Nephron progenitor cell (in vitro differentiated cells): ENCODE measurements at places on chromosomes 6 and 20.

GRCh38 chr6:69792292-69792691, 4.5 kb downstream of the LMBRD1 start:
- DNase-seq: no peak

DNA sequence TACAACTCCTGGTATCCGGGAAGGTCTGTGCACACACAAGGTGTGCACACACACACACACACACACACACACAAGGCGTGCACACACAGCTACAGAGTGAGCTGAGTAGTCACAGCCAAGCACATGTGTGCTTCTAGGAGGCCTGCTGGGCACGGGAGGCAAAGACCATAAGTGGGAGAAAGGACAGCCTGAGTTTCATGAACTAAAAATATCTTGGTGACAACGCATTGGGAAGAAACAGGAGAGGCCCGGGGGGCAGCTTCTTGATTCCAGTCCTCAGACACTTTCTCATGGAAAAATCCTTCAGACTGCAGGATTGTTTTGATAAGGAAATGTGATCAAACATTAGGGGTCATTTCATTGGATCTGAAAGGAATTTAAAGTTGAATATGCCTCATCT, 2.6 kb downstream of the TRAF3IP2 start:
- no peak for DNase-seq

- no peak for DNase-seq
These were observed 6.2 kb downstream of the BMP7 start for GRCh38 chr20:57259938-57260921.

DNA sequence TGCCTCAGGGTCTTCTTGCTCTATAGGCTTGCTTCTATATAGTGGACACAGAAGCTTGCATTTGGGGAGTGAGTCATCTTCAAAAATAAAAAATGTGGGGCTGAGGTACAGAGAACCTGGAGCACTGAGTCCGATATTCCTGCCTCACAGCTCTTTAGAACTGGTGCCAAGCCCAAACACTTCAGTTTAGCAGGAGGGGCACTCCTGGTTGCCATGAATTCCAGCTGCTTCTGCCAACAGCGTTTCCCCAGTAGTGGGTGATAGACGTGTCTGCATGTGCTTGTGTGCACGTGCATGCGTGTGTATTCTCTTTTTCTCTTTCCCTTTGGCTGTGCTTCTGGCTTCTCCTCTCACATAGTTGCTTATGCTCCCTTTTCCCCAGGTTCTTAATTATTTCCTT, 11.9 kb downstream of the DNPH1 start:
- DNase-seq: no peak

- no peak for DNase-seq
These were observed 146.5 kb downstream of the ZDHHC14 start for GRCh38 chr6:157527471-157527907.

GRCh38 chr6:6686748-6687601, 98.5 kb downstream of the LY86 start:
- peak; percentile 98 for DNase-seq

DNA sequence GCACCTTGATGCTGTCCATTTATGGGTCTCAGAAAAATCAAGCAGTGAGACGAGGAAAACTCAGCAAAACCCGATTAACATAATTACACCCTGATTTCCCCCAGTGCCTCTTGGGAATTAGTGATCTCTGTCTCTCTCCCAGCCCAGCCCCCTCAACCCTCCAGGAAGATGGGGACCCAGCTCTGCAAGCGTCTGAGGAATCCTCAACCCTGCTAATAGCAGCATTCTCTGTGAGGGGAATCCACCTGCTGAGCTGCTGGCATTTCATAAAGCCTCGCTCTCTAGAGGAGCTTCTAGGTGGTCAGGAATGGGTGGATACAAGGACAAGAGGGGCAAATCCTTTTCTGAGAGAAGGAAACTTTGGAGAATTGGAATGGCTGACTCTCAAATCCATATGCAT, 13.9 kb downstream of the NR2E1 start:
- DNase-seq: no peak

DNA sequence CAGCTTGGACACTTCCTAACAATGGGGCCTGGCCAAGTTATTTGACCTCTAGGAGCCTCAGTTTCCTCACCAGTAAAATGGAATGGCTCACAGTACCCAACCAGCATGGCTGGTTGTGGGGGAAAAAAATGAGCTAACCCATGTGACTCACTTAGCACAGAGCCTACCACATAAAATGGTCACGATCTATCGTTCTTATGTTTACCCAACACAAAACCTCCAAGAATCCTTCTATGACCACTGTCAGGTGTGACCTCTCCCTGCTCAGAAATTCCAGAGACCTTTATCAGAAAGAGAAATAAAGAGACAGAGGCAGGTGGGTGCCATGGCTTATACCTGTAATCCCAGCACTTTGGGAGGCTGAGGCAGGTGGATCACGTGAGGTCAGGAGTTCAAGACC, 39.4 kb downstream of the BPIFB1 start:
- no peak for DNase-seq

DNA sequence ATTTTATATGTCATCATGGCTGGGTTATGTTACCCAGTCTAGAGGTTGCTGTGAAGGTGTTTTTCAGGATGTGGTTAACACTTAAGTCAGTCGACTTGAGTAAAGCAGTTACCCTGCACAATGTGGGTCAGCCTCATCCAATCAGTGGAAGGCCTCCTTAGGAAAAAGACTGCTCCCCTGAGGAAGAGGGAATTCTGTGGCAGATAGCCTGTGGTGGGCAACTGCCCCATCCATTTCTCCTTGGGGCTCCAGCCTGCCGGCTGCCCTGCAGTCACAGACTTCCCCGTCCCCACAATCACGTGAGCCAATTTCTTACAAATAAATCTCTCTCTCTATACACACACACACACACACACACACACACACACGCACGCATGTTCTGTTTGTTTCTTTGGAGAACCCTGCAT, 34.5 kb upstream of the MPC1 start:
- DNase-seq: no peak

DNA sequence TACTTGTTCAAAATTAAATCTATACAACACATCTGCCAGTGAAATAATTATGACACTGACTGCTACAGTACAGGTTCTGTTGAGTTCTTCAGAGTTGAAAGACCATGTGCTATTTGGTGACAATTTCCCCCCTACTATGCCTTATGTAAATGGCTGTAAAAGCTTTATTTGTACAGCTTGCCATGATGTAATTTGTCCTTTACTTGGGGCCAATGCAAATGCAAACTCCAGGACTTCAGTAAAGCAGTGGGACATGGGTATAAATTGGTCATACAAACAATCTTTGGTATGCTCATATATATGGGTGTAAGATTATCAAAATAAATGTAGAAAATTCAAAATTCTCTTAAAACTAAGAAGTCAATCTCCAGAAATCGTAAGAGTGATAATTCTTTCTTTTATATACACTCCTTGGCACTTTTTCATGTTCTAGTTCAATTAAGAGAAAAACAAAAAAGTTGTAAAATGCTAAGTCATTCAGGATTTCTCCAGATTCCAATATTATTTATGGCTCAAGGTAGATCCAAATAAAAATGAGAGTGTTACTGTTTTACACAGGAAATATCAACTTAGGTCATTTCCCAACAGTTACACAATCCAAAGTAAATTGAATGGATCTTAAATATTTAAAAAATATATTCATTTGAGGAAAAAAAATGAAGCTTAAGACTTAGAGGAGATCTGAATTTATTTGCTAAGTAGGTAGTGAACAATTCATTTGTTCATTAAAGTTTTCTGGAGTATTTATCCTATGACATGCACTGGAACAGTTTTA, 1310.5 kb upstream of the CITED2 start:
- no peak for DNase-seq

DNA sequence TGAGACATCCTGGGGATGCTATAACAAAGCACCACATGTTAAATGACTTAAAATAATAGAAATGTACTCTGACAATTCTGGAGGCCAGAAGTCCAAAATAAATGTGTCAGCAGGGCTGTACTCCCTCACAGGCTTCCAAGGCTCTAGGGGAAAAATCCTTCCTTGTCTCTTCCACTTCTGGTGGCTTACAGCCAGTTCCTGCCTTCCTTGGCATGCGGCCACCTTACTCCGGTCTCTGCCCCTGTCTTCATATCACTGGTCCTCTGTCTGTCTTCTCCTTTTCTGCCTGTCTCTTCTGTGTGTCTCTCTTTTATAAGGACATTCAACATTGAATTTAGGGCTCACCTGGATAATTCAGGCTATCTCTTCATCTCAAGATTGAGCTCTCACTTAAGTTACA, 155.3 kb upstream of the SYNCRIP start:
- no peak for DNase-seq

GRCh38 chr6:33566182-33567084, 13.6 kb downstream of the BAK1 start:
- no peak for DNase-seq

GRCh38 chr6:82371799-82372546, 8.4 kb downstream of the TPBG start:
- no peak for DNase-seq

- DNase-seq: no peak
These were observed 421.5 kb downstream of the CDKAL1 start for GRCh38 chr6:20955751-20956150.

DNA sequence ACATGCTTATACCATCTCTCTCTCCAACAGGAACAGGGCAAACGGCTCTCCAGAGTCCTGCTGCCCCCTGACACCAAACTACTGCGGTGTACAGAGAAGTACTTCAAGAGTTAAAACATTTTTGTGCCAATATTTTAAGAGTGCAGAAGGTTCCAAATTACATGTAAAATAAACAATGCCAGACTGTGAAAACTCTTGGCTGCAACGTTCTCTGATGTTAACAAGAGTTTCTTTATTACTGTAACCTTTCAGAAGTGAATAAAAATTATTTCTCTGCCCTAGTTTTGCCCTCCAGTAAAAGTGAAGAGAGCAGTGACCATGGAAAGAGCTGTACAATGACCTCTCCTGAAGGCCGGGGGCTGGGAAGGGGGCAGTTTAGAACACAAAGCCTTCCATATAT, 41.4 kb upstream of the FAM83C start:
- no peak for DNase-seq

GRCh38 chr6:35804996-35805736, at the start of gene LHFPL5:
TSS of gene LHFPL5 (plus strand) at chr6:35805352. CDS start at chr6:35805671, 319 bp downstream.
- peak; percentile 93 for DNase-seq

DNA sequence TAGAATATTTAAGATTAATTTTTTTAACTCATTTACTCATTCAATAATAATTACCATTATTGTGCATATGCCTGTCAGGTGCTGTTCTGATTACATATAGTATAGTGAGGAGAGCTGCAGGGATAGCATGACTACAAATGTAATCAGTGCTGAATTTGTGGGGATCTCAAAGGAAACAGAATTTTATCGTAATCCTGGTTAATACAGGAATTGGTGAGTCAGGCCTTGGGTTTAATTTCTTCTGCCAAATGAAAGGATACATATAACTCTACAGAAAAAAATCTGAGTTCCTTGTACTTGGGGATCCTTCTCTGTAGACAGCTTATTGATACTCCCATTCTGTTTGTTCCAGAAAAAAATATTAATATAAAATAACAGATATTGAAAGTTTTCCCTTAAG, 297.2 kb downstream of the GJA1 start:
- DNase-seq: no peak

DNA sequence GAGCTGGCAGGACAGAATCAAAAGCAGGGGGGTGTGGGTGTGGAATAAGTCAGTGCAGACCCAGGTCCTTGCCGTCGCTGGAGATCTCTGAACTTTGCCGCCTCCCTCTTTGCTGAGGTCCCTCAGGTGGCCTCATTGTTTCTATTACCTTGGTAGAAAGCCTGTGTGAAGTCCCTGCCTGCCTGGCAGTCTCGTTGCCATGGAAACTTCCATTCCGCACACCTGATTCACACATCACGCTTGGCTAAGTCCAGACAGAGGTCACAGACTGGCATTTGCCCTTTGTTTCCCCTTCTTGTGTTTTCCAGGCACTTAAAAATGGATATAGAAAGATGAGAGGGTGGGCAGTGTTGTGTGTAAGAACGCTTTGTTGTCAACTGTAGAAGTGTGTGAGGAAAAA, 260.6 kb downstream of the PRL start:
- peak; percentile 33 for DNase-seq

DNA sequence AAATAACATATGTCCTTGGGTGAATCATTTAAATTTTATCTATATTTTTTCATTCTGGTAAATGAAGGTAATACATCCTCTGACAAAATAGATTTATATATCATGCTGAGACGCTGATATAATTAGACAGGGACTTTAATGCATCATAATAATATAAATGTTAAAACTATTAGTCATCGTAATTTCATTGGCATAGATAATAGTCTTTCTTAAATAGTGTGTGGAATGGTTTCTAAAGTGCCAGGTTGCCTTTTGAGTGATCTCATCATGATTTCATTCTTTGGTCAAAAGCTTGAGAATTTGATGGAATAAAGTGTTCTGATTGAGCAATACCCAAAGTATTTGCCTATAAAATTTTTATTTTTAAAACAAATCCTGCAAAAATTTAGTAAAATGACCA, 43.2 kb upstream of the BMP5 start:
- DNase-seq: no peak

DNA sequence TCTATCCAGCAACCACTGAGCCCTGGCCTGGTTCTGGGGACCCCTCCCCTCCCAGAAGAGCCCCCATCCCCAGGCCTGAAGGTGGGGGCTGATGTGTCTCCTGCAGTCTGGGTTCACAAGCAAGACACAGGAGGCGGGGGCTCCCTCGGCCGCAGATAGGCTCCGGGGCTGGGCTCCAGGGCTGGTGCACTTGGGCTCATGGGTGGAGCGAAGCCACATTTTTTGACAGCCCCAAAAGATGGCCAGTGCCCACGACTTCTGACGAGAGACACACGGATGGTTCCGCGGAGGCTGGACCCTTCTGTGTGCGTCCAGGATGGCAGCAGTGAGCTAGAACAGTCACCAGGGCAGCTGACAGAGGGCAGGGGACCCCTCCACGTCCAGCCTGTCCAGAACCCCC, 57.1 kb upstream of the GATA5 start:
- DNase-seq: no peak

DNA sequence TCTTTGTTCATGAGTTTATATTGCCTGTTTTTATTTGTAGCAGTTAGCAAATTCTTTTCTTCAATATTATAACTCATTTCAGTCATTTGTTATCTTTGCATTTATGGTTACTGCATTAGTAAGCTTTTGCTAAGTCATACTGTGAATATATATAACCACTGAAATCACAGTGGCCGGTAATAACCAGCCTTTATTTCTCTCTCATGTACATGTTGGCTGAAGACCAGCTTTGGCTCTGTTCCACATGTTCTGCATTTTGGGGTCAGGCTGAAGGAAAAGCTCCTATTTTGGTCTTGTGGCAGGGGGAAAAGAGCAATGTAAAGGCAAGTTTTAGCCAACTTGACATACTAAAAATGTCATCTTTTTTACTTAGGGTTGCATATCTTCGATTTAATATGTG, 276.3 kb downstream of the BCKDHB start:
- no peak for DNase-seq

DNA sequence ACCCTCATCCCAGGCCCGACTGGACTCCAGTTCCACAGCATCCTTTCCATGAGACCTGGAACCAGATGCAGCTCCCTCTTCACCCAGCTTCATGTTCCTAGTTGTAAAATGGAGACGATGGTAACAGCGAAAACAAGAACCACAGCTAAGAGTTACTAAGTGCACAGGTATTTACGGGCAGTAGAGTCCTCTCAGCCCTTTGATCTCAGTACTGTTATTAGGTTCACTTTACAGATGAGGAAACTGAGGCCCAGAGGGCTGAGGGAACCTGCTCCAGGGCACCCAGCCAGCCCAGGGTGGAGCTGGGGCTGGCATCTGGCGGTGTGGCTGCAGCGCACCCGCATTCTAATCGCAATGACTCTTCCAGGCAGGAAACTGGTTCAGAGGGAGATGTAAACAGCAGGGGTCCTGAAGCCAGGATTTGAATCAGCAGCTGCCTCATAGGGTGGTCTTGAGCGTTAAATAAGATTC, 858 bp downstream of the BCAS1 start:
- DNase-seq: no peak
